ENCODE measurements at places on chromosomes 12 and 14. TPM values are rescaled to one million over a fixed set of nuclear protein-coding genes. Genes with fewer than 3 reads are reported as not detected.

- DNase-seq, result no peak
- H3K36me3 ChIP-seq, result no peaks in the 10 kb centered on the region
- H3K27ac ChIP-seq, result no peak overlapping the region
Observed at GRCh38 chr12:94798113-94798512, 147.8 kb upstream of the TMCC3 start.

DNA sequence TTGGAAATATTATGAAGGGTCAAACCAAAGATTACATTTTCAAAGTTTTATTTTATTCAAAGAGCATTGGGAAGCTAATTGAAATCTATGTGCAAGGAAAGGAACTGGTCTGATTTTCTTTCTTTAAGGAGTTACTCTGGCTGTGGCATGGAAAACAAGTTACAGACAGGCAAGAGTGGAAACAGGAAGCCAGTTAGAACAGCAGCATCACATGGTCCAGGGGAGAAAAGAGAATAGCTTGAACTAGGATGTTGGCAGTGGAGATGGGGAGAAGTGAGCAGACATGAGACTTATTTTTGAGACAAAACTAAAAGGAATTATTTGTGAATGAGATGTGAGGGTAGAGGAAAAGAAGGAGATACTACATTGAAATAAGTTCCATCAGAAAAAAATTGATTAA, 3.4 kb downstream of the OR11G2 start:
- H3K4me1 ChIP-seq, result no peaks in the 10 kb centered on the region
- no peak for DNase-seq
- H3K27me3 ChIP-seq, result peaks cover 2% of the 10 kb centered on the region
- H3K27ac ChIP-seq, result no peak overlapping the region
- no peaks in the 10 kb centered on the region for H3K36me3 ChIP-seq

DNA sequence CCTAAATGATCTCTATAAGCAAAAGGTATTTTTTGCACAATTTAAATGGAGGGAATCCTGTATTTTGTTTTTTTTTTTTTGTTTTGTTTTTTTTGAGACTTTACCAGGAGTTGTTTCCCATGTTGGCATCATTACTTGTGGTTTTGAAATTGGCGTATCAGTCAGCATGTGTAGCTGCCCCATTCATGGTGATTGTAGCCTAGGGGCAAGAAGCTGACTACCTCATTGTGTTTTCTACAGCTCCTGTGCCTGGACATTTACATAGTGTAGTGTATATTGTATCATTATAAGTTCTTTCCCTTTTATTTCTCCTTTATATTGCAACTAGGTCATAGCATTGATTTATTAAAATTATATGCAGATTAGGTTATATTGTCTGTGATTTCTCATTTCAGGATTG, 24.5 kb downstream of the SAMD4A start:
- no peak for DNase-seq
- peaks cover 36% of the 10 kb centered on the region for H3K27me3 ChIP-seq
- H3K27ac ChIP-seq, result no peak overlapping the region
- H3K4me1 ChIP-seq, result peaks cover 24% of the 10 kb centered on the region

DNA sequence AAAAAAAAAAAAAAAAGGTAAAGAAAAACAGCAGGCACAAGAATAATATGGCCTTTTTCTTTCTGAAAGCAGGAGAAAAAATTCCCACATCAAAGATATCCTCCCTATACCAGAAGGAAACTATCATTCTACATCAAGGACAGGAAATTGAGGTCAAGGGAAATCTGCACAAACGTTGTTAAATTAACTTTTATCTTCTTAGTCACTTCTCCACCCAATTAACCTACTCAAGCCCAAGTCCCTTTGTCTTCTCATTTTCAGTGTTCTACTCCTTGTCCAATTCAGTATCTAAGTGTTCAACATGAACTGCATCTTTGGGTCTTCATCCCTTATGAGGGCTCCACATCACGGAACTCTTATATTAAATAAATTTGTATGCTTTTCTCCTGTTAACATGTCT, 15.7 kb downstream of the NDUFA12 start:
- H3K27ac ChIP-seq, result no peak overlapping the region
- DNase-seq, result no peak
- H3K27me3 ChIP-seq, result no peaks in the 10 kb centered on the region
- peaks cover 52% of the 10 kb centered on the region for H3K36me3 ChIP-seq

GRCh38 chr14:53655080-53655785, 301.4 kb downstream of the BMP4 start:
- H3K4me1 ChIP-seq, result peaks cover 2% of the 10 kb centered on the region
- H3K36me3 ChIP-seq, result no peaks in the 10 kb centered on the region
- DNase-seq, result no peak
- no peak overlapping the region for H3K4me3 ChIP-seq
- H3K27me3 ChIP-seq, result no peaks in the 10 kb centered on the region
- H3K27ac ChIP-seq, result no peak overlapping the region

GRCh38 chr12:56034586-56035332, 7.0 kb upstream of the RPS26 start:
- no peaks in the 10 kb centered on the region for H3K27me3 ChIP-seq
- DNase-seq, result no peak

GRCh38 chr14:92783813-92784431, 10.2 kb upstream of the GOLGA5 start:
- no peak for DNase-seq
- H3K27ac ChIP-seq, result no peak overlapping the region
- H3K4me3 ChIP-seq, result no peak overlapping the region
- peaks cover 17% of the 10 kb centered on the region for H3K27me3 ChIP-seq
- H3K4me1 ChIP-seq, result peaks cover 16% of the 10 kb centered on the region

DNA sequence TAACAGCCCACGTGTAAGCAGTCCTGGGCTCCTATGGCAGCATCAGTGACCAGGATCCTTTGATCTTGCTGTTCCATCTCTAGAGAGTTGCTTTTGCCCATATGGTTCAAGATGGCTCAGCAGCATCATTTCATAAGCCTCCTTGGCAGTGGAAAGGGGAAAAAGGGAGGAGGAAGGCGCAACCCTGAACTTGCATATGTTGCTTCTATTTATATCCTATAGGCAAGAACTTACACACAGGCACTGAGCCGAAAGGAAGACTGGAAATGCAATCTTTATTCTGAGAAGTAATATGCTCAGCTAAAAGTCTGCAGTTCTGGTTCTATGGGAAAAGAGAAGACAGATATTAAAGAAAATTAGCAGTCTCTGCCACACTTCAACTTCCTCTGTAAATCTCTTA, 167.7 kb upstream of the PLXNC1 start:
- no peaks in the 10 kb centered on the region for H3K36me3 ChIP-seq
- no peak for DNase-seq
- H3K27me3 ChIP-seq, result peaks cover 8% of the 10 kb centered on the region
- H3K4me3 ChIP-seq, result no peak overlapping the region
- no peak overlapping the region for H3K27ac ChIP-seq

- no peak overlapping the region for H3K4me3 ChIP-seq
- H3K27me3 ChIP-seq, result no peaks in the 10 kb centered on the region
- no peak overlapping the region for H3K27ac ChIP-seq
- peaks cover 5% of the 10 kb centered on the region for H3K4me1 ChIP-seq
- no peak for DNase-seq
Observed at GRCh38 chr12:93706824-93707223, 29.6 kb downstream of the CRADD start.

DNA sequence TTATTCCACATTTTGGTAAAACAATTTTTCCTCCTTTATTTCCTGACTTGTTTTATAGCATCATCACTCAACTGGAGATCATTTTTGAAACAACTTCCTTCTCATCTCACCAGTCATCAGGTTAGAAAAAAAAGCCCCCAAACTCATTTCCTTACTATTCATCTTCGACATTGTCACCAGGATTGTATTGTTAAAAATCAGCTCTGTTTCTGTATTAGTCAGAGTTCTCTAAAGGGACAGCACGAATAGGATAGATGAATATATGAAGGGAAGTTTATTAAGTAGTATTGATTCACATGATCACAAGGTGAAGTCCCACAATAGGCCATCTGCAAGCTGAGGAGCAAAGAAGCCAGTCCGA, 392.6 kb downstream of the FUT8 start:
- peaks cover 14% of the 10 kb centered on the region for H3K4me1 ChIP-seq
- H3K27ac ChIP-seq, result no peak overlapping the region
- no peak for DNase-seq
- H3K27me3 ChIP-seq, result peaks cover 5% of the 10 kb centered on the region
- no peak overlapping the region for H3K4me3 ChIP-seq

DNA sequence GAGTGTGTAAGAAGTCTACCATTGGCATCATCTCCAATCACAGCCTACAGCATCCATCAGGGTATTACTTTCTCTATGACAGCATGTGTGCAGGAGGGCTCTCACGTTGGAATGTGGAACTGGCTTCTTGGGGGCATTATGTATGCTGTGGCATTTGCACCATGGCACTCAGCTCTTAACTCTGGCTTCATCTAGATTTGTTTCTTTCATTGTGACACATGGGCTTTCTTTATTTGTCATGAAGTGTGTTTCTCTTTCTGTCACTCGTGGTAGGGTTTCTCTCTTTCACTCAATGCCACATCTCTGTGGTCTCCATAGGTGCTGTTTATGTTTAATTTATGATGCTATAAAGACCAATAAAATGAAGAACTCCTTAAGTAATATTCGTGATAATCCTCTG, 191.2 kb upstream of the GARIN2 start:
- DNase-seq, result no peak
- peaks cover 6% of the 10 kb centered on the region for H3K27me3 ChIP-seq
- no peak overlapping the region for H3K27ac ChIP-seq
- H3K36me3 ChIP-seq, result no peaks in the 10 kb centered on the region
- no peak overlapping the region for H3K4me3 ChIP-seq
- H3K4me1 ChIP-seq, result peaks cover 10% of the 10 kb centered on the region

DNA sequence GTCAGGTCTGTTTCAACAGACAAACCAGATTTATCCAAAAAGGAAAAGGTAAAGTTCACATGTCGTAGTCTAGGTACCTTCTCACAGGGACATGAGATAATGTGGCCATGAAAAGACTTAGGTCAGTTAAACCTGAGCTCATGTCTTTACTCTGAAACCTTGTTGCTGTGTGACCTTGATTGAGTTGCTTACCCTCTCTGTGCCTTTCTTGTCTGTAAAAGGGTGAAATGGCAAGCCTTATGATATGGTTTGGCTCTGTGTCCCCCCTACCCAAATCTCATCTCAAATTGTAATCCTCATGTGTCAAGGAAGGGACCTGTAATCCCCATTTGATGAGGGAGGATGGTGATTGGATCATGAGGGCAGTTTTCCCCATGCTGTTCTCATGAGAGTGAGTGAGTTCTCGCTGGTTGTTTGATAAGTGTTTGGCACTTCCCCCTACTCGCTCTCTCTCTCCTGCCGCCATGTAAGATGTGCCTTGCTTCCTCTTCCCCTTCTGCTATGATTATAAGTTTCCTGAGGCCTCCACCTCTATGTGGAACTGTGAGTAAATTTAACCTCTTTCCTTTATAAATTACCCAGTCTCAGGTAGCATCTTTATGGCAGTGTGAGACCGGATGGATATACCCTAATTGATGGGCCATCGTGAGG, 299.8 kb downstream of the ADGRD1 start:
- H3K27me3 ChIP-seq, result no peaks in the 10 kb centered on the region
- H3K36me3 ChIP-seq, result no peaks in the 10 kb centered on the region
- no peak overlapping the region for H3K4me3 ChIP-seq

- H3K4me1 ChIP-seq, result no peaks in the 10 kb centered on the region
- DNase-seq, result no peak
Observed at GRCh38 chr14:90547250-90547649, 150.4 kb downstream of the CALM1 start.

GRCh38 chr14:22994762-22995275, 12.5 kb upstream of the AJUBA start:
- peaks cover 5% of the 10 kb centered on the region for H3K4me1 ChIP-seq
- H3K4me3 ChIP-seq, result no peak overlapping the region
- no peak overlapping the region for H3K27ac ChIP-seq
- peaks cover 5% of the 10 kb centered on the region for H3K36me3 ChIP-seq
- no peaks in the 10 kb centered on the region for H3K27me3 ChIP-seq
- DNase-seq, result no peak

DNA sequence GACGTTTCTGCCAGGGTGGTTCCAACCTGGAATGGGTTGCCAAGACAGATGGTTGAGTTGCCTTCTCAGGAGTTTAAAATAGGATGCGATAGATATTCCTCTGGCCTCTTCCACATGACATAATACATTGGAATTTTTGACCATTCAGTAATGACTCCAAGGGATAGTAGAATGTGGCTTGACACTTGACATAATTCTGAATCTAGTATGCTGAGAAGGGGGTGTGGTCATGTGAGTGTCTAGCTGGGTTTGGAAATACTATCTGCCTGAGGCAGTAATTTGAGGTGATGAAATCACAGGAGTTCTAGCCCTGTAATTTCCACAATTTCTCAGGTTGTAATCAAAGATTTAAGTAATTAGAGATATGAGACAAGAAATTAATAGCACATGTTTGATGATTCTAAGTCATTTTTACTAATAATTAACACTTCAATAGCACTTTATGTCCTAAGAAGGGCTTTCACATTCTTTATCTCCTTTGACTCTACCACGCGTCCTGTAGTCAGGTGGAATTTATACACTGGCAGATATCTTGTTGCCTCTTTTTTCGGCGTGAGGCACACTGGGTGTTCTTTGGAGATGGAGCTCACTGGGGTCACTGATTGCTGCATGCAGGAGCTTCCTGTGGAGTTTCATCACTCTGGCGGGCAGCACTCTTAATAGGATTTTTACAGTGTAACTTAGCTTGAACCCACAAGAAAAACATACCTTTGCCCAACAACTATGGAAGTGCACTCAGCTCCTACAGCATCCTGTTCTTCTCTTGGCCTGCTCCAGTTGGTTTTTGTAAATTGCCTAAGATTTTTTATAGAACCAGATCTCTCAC, 3.2 kb upstream of the AMIGO2 start:
- H3K4me3 ChIP-seq, result no peak overlapping the region
- peaks cover 67% of the 10 kb centered on the region for H3K4me1 ChIP-seq
- DNase-seq, result no peak
- no peaks in the 10 kb centered on the region for H3K27me3 ChIP-seq

DNA sequence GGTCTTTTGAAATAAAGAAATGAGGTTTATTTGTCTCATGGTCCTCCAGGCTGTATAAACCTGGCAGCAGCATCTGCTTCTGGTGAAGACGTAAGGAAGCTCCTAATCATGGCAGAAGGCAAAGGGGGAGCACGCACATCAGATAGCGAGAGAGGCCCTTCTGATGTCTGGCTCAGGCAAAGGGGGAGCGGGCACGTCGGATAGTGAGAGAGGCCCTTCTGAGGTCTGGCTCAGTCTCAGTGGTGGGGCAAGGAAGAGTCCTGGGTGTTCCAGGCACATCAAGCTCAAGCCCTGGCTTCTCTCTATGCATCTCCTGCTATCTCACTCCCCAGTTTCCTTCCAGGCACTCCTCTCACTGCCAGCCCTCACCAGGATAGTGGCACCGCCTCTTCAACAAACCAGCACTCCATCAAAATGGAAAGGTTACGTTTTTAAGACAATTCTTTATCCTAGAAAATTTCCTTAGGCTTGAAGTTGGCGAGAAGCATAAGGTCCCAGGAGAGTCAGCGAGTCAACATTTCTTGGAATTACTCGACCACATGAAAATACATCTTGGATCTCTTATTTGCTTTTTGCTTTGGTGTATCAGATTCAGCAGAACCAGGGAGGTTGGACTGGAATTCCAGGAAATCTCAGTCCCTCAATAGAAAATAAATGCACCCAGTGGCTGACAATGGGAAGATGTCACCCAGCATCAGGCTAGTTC, 189.6 kb upstream of the TMEM132C start:
- no peaks in the 10 kb centered on the region for H3K36me3 ChIP-seq
- no peaks in the 10 kb centered on the region for H3K27me3 ChIP-seq
- no peak overlapping the region for H3K27ac ChIP-seq

The HAL gene
- 0.57 TPM for total RNA-seq

The BCL2L2 gene
- 9.3 TPM for total RNA-seq

The PDE3A gene
- total RNA-seq, result 0.07 TPM

Data from activated T-helper 2 cell treated with anti-CD3 and anti-CD28 coated beads, Interferon-gamma antibody, Interleukin-2, Interleukin-4, amounts not matched to agents 10 μg/mL and 5 μg/mL and 100 μg/mL, durations not matched to agents 14 hours and 24 hours and 36 hours (primary cell).